ENCODE measurements at places on chromosomes 12 and 14.

DNA sequence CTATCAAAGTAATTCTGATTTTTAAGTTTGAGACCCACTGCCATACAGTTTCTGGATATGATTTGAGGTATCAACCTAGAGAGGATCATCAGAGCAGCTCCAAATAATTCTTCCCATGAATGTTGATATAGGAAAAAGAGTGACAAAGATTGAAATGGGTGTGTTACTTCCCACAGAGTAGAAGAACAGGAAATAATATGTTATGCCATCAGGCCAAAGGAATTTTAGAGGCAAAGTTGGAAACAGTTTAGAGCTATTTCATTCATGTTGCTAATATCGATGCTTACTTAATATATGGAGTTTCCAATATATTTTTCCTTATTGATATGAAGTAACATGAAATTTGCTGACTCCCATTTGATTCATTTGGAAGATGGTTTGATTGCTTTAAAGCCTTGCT lies 8.9 kb upstream of the MSRB3 start:
- no peak for DNase-seq

DNA sequence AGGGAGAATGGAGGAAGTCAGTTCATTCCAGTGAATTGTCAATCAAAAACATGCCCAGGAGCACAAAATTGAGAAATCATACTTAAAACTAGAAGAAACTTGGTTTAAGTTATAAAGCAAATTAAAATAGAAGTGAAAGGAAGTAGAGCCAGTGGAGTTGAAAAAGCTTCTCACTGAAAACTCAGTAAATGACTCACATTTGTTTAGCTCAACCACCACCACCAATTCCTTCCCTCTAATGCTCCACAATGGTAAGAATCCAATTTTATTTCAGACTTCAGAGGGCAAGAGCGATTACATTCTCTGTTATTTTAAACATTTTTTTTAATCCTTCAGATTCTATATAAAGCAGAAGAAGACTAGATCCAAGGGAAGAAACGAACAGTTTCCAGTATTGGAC lies 19.4 kb downstream of the UTP20 start:
- no peak for DNase-seq

GRCh38 chr12:56839915-56840325 lies 76.8 kb downstream of the HSD17B6 start:
- peak; percentile 30 for DNase-seq

GRCh38 chr12:82596483-82596882 lies 90.2 kb upstream of the TMTC2 start:
- DNase-seq, result peak; percentile 86

GRCh38 chr14:103304706-103305105 lies 29.3 kb upstream of the EIF5 start:
- no peak for DNase-seq

DNA sequence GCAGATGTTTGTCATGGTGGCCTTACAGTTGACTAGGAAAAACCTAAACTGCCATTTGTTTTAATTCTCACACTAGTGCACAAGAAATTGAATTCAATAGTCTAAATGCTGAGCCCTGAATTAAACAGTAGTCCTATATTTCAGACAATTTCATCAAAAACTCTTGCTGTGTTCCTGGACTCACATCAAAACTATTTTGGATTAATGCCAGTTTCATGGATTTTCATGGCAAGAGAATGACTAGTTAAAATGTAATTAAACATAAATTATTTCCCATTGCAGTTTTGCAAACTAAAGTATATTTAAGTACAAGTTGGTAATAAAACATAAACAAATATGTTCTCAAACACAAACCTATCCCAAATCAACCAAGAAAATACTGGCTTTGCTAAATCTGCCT lies 468.0 kb upstream of the PRICKLE1 start:
- no peak for DNase-seq

- peak; percentile 80 for DNase-seq
Measured at GRCh38 chr14:37579274-37579673, 15.8 kb downstream of the FOXA1 start.

DNA sequence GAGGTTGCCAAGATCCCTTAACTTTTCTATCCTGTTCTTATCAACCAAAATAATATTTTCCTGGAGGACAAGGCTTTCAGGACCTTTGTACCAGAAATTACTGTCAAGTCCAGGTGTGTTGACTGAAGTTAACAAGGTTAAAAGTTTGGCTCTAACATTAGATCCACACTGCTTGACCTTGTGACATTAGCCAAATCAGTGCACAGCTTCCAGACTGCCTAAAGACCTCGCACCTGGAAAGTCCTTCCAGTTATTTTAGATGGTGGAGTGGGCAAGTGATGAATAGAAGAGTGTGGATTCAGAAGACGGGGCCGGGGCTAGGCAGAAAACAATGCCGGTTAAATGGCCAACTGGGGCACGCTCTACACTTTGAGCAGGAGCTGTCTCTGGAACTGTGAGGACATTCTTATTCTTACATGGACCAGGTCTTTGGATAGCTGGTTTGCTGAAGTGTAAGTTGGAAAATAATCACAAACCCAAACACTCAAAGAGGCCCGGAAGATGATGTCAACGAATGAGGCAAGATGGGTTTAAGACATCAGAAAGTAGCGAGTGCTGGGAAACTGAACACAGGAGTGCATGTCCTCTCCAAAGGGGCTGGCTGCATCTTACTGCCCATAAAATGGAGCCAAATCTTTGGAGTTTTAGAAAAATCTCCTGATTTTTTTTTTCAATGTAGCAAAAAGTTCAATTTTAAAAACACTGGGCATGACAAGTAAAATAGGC lies 56.3 kb downstream of the NIN start:
- no peak for DNase-seq
